ENCODE measurements at places on chromosomes 1 and 21. TPM values are rescaled to one million over a fixed set of nuclear protein-coding genes. Genes with fewer than 3 reads are reported as not detected.

The CNKSR1 gene
- total RNA-seq: 1.8 TPM

The RIPPLY3 gene
- total RNA-seq: not detected

The ARID4B gene
- 30.5 TPM for total RNA-seq

The ADCY10 gene
- total RNA-seq: 0.05 TPM

The C8A gene
- total RNA-seq: not detected

The C4BPA gene
- not detected for total RNA-seq

The NBPF4 gene
- total RNA-seq: not detected

The SUSD4 gene
- 0.13 TPM for total RNA-seq

The GSTM1 gene
- total RNA-seq: 10.0 TPM

The FNDC5 gene
- total RNA-seq: 0.23 TPM

The DIO1 gene
- not detected for total RNA-seq

The CFH gene
- 2.8 TPM for total RNA-seq

The RGS13 gene
- not detected for total RNA-seq

The OR2T35 gene
- not detected for total RNA-seq

The PPIAL4G gene
- not detected for total RNA-seq

The INTS7 gene
- total RNA-seq: 24.1 TPM

The G0S2 gene
- not detected for total RNA-seq
